ENCODE measurements at places on chromosomes 7 and 10. TPM values are rescaled to one million over a fixed set of nuclear protein-coding genes. Genes with fewer than 3 reads are reported as not detected.

The STOX1 gene
- total RNA-seq: 0.10 TPM

The FAM25G gene
- not detected for total RNA-seq

The KLF14 gene
- total RNA-seq: not detected

The RAB18 gene
- total RNA-seq: 41.1 TPM

The UTF1 gene
- not detected for total RNA-seq

The OLAH gene
- total RNA-seq: 0.34 TPM

The SFTPA1 gene
- not detected for total RNA-seq

The PAPSS2 gene
- 63.9 TPM for total RNA-seq

The TMEM273 gene
- 11.6 TPM for total RNA-seq

Measured in glomerular endothelial cell (primary cell).